T-helper 22 cell (primary cell): ENCODE measurements at places on chromosomes 2 and 18.

DNA sequence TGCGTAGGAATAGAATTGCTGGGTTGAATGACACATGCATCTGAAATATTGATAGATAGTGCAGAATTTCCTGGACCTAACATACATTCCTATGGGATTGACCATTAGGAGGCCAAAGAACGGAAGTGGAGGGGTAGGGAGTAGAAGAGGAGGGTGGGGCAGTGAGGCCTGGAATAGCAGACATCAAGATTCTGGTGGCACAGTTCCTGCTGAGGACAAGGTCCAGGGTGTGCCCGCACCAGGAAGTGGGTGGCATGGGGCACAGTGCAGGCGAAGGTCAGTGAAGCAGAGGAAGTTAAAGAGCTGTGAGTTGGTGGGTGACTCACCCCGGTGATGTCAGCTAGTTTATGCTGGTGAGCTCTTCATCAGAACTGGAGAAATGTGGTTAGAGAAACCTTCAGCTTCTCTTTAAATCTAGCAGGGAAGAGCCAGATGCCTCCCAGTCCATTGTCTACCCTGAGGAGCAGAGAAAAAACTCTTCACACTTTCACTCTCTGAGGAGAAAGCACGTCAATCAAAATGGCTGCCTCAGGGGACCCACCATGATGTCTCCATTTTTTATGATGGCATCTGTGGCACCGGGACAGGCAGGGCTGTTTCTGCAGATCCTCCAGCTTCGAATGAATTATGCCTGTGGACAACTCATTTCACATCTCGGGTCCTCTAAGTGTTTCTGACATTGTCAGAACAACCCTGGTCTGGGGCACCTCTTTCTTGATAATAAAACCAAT lies 55.9 kb upstream of the CTLA4 start:
- DNase-seq: peak; percentile 44

DNA sequence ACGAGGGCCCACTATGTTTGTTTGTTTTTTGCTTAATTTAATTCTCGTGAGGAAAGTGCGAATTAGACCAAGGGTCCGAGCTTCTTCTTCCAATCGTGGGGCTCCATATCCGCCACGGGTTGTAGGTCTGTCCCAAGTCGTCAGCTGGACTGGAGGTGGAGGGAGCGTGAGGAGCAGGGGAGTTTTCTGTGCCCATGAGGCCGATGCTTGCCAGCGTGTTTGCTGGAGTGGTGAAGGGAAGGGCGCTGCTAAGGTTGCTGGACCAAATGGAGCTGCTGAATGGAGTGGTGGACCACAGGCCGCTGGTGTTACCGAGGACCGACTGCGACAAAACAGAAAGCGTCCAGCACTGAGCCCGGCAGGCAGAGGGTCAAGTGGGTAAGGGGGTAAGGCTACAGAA lies 43.7 kb downstream of the ZAP70 start:
- no peak for DNase-seq

DNA sequence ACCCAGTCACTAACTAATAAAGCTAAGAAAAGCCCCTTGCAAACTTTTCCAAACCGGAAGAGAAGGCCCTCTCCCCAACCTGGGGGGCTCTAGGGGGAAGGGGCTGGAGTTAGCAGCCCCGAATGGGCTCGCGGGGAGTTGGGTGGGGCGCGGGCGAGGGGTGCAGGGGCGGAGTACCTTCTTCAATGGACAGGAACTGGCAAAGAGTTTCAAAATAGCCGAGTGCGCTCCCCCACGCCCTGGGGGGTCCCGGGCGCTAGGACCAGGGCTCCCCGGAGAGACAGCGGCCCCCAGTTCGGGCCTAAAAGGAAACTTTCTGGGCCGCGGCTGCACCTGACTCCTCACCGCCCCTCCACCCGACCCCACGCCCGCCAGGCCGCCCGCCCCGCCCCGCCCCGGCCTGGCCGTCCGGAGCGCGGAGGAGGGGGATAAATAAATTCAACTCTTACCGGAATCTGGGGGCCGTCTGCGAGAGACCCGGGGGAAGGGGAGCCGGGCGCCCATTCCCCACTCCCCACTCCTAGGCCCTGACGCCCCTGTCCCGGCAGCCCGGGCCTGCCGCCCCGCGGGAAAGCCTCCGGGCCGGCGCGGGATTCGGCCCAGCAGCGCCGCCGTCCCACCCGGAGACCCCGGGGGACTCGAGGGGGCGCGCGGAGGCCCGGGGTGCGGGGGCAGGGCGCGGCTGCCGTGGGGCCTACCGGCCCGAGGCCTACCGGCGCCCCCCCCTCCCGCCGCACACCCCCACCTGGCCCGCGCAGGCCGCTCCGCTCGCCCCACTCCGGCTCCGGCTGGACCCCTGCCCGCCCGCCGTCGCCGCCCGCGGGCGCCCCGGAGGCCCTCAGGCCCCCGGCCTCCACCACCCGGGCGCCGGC lies 868 bp downstream of the INO80D start:
- DNase-seq: peak; percentile 21

DNA sequence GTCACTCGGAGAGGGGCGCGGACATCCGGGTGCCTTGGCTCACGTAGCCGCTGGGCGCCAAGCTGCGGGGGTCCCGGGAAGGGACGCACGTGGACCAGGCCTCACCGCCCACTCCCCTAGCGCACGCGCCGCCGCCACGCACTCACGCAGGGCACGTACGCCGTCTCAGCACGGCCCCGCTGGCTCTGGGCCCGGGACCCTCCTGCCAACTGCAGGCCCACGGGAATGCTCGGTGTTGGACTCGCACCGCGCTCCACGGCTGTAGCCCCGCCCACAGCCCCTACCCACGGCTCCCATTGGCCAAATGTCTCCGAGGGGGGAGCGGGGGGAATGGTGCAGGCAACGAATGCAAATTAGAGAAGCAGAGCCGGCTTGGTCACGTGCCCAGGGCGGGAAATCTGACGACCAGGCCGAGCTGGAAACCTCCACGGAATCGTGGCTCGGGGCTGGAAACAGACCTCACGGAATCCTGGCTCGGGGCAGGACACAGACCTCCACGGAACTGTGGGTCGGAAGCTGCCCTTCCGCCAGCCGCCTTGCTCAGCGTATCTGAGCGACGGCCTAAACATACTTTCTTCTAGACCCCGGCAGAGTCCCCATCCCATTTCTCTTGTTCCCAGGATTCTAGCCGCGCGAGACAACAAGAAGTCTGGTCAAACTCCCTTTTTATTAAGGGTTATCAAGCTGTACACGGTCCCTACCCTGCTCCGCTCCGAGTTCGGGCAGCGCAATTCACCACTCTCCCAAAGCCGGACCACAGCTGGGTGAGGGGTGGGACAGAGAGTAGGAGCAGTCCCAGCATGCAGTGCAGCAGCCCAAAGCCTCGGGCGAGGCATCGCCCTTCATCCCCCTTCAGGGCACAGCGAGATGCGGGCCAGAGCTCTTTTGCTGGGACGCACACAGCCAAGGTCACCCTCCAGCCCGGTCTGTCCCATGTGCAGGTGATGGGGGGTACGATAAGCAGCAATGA lies at the start of gene ABCB6:
Gene ABCB6, minus strand, starts transcription at position 227 of the 970 bp plus-strand sequence. CDS start 285 bp downstream, outside the sequence.
- DNase-seq: peak; percentile 83

- no peak for DNase-seq
These were observed 16.3 kb upstream of the GTF2A1L start for GRCh38 chr2:48601349-48601748.

GRCh38 chr2:81576713-81577112 lies 1272.2 kb upstream of the LRRTM1 start:
- DNase-seq: no peak

DNA sequence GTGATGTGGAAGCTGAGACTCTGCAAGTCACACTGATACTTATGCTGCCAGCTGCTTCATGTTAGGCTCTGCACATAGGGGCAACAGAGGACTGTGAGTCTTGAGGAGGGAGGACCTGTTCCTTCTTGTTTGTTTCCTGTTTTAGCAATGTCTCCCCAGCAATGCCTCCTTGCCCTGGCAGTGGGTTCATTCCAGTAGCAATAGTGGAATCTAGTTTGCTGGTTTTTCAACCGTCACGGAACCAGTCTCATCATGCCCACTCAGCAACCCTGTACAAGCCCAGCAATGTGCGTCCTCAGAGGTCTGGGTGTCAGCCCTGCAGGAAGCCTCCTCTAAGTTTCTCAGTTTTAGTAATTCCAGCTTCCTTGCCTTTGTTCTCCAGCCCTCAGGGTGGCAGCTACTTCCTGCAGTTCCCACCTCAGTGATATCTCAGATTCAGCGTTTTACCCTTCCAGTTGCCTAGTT lies 20.5 kb upstream of the ITGB6 start:
- no peak for DNase-seq

DNA sequence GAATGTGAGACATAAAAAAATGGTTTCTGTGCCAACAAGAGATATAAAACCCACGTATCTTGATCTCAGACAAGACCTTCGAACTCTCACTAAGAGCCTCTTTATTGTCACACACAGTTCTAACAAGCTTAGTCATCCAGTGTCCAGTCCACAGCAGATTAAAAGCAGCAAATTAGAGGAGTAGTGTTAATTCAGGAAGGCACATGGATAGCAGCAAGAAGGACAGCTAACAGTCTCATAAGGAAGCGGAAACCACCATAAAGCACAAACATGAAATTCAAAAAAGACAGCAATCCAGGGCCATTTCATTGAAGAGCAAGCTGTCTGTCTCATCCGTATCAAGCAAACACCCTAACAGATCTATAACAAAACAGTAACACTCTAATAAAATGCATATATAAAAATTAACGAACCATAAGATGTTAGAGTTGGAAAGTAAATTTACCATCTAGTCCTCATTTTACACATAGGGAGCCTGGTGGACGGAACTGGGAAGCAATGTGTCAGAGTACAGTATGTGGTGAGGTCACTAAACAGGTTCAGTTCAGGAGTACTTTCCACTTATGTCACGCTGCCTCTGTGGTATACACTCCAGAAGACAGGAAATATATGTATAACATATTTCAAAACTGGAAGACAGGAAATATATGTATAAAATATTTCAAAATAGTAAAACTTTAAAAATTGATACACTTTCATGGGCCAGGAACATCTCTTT lies 18.3 kb downstream of the AAK1 start:
- no peak for DNase-seq

DNA sequence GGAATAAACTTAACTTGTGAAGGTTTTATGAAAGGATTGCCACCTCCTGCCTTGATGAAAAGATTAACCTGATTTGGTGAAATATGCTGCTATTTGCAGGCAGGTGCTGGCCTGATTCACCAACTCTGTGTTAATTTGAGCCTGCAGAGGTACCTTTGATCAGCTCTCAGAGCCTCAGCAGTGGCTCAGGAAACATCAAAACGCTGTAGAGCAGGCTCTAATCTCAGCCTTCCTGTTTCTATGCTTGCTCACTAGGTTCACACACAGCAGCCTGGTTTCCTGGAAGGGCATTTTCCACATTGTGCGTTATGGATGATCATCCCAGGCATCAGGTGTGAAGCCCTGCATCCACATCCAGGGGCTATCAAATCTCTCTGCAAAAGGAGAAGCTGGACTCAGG lies 16.9 kb downstream of the TGIF1 start:
- no peak for DNase-seq

DNA sequence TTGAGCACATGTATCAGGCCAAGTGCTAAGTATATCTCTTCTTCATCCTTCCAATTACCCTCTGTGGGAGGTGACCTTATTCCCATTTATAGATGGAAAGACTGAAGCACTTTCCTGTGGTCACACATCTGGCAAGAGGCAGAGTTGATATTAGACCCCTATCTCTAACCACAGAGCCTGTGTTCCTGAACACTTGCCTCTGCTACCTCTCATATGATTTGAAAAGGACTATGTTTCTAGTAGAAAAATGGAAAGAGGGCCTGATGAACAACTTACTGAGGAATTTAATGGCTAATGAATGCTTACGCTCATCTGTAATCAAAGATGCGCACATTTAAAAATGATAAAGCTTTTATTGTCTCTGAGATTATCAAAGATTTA lies 46.2 kb upstream of the DYNC2LI1 start:
- no peak for DNase-seq

- DNase-seq: no peak
These were observed 37.0 kb upstream of the GRHL1 start for GRCh38 chr2:9914384-9915065.

- no peak for DNase-seq
These were observed 34.5 kb downstream of the TTLL4 start for GRCh38 chr2:218745160-218745558.

GRCh38 chr2:23069923-23070322 lies 315.1 kb upstream of the KLHL29 start:
- DNase-seq: no peak

DNA sequence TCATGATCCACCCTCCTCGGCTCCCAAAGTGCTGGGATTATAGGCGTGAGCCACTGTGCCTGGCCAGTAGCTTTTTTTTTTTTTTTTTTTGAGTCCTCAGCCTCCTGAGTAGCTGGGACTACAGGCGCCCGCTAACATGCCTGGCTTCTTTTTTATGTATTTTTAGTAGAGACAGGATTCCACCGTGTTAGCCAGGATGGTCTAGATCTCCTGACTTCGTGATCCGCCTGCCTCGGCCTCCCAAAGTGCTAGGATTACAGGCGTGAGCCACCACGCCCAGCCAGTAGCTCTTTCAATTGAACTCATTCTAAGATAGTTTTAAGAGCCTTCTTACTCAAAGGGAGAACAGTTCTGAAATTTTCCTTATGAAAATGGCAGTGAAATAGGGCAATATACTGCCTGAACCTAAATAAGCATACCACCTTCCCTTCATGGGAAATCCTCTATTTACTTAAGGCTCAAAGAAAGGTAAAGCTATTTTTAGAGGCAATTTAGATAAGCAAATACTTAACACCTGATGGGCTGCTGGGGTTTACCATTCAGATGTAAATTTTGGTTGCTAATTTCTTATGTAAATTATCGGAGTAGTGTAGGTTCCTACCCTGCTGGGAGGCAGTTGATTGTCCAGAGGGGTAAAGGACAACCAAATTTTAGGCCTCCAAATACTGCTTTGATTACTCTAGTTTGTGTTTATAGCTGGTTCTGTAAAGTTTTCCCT lies 144.7 kb downstream of the GREB1L start:
- no peak for DNase-seq

GRCh38 chr18:13446610-13447461 lies 228.3 kb downstream of the LDLRAD4 start:
- DNase-seq: no peak

DNA sequence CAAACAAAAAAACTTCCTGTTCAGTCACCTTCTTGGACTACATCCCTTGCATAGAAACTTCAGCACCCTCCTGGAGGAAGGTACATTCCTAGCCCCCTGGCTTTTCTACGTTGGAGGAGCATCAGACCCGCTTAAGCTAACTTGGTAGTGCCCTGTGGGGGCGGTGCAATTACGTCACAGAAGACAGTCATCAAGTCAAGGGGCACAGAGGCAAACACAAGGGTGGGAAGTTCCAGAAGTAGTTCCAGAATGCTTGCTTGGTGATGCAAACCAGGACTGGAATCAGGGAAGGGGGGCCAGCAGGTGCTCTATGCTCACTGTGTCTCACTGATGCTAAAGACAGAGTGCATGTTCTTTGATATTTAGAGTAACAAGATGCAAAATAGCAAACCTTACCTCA lies 15.2 kb upstream of the AGFG1 start:
- no peak for DNase-seq

GRCh38 chr18:78521744-78522143 lies 457.9 kb upstream of the SALL3 start:
- no peak for DNase-seq

GRCh38 chr2:142286618-142287017 lies 155.8 kb upstream of the LRP1B start:
- DNase-seq: no peak

DNA sequence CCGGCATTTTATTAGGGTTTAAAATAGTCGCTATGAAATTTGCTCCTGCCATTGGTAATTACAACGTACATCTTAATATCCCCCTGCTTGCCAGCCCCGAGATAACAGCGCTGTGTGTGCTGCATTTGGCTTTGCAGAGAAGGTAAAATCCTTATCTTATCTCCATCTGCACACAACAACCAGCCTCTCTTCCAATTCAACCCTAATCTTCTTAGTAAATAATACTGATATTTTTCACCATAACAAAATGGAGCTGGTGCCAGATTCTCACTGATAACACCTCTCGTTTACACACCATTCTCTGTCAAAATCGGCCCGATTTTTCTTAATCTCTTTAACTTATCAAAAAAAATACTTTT lies 61.4 kb upstream of the SIX3 start:
- DNase-seq: no peak
